Fibroblast of lung (primary cell): ENCODE measurements at places on chromosomes 13 and 19. TPM values are rescaled to one million over a fixed set of nuclear protein-coding genes. Genes with fewer than 3 reads are reported as not detected.
A peak's percentile ranks its signal among the peaks of the same experiment; 100 is the strongest.

GRCh38 chr19:14085309-14085995 lies at the start of gene C19orf67:
Gene C19orf67, minus strand, starts transcription at chr19:14085783. Its CDS starts 156 bp downstream, at chr19:14085627.
- no peak for DNase-seq

- peak; percentile 79 for DNase-seq
Measured at GRCh38 chr13:75217949-75218348, 264.0 kb downstream of the TBC1D4 start.

- DNase-seq = no peak
Measured at GRCh38 chr19:6263306-6263705, 16.5 kb downstream of the MLLT1 start.

GRCh38 chr19:10855879-10856522 lies 7.8 kb downstream of the C19orf38 start:
- DNase-seq = no peak

- no peak for DNase-seq
Measured at GRCh38 chr13:72259528-72259927, 392.5 kb upstream of the DACH1 start.

- DNase-seq = peak; percentile 67
Measured at GRCh38 chr19:5103061-5103701, 134.3 kb downstream of the KDM4B start.

GRCh38 chr13:23644126-23644419 lies 73.9 kb downstream of the TNFRSF19 start:
- DNase-seq = no peak

DNA sequence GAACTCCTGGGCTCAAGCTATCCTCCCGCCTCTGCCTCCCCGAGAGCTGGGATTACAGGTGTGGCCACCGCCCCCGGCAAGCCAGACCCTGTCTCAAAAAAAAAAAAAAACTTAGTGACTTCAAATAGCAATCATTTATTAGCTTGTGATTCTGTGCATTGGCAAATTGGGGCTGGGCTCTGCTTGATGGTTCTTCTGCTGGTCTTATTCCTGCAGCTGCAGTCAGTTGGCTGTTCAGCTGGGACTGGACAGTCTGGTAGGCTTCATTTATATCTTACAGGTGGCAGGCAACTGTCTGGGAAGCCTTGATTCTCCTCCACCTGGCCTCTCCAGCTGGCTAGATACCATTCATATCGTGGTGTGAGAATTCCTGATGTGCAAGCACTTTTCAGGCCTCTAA lies 7.4 kb downstream of the DHDH start:
- no peak for DNase-seq

GRCh38 chr19:18634612-18635297 lies 2.1 kb upstream of the KLHL26 start:
- DNase-seq = peak; percentile 76

GRCh38 chr13:28581451-28581850 lies 77.5 kb upstream of the POMP start:
- DNase-seq = peak; percentile 7

DNA sequence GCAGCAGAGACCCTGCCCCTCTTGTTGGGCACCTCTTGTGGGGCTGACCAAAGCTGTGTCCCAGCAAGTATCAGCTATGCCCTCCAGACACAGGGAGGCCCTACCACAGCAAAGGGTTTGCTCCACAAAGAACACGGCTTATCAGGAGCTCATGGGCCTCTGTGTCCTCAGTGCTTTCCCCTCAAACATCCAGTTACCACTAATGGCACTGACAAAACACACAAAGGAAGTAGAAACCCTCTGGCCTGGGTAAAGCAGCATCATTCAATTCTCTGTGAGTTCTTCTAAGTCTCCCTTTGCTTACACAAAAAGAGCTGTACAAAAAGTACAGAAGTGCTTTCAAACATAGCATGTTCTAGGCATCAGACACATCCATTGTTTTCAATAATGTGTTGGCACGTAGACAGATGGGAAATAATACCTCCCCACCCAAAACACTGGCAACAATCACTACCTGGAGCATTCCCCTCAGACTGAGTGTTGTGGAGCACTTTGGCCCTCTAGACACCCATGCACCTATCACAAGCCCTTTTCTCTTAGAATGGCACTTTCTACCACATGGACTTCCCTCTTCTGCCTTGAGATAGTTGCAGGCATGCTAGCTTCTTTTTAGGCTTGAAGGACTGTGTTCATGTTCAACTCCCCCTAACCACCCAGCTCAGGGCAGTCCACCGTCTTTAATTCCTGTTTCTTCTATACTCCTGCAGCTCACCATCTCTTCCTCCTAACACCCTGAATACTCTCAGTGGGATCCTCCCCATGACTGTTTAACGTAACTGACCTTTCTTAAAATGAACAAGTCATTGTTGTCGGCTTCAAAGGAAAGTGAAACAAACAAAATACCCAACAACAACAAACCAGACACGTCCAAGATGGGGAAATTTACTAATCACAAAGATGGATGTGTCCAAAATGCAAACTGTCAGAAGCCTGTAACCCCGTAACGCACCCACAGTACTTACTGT lies 43.5 kb downstream of the ATP7B start:
- DNase-seq = no peak

GRCh38 chr13:25741796-25742195 lies 310.0 kb downstream of the SHISA2 start:
- DNase-seq = no peak

GRCh38 chr19:2624537-2625091 lies 77.9 kb downstream of the GNG7 start:
- DNase-seq = no peak

DNA sequence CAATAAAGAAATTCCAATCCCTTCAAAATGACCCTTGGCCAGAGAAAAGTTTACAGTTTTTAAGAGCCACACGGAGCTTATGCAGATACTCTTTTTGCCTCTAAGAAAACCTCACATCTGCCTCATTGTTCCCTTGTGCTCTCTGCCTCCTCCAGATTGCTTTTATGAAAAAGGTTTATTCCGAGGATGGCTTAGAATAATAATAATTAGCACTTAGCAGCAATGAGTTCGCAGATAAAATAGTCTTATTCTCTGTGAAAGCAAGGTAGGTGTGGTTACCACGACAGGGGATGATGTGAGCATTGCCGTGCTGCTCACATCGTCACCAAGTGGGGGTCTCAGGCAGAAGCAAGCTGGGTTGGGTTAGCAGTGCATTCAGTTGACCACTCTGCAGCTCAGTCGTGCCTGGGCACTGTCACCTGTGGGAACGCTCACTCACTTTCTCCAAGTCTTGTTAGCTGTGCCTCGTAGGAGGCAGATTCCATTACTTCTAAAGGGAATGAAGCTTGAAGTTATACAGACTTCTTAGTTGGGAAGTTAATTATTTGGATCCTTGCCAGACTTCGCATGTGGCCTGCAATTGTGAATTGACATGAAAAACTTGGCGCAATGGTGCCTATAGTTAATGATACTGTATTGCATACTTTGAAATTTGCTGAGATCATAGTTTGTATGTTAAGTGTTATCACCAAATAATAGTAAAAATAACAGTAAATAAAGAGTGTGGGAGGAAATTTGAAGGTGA lies 157.2 kb downstream of the MYO16 start:
- DNase-seq = no peak

GRCh38 chr19:7104747-7105447 lies 35.4 kb downstream of the ZNF557 start:
- DNase-seq = no peak

DNA sequence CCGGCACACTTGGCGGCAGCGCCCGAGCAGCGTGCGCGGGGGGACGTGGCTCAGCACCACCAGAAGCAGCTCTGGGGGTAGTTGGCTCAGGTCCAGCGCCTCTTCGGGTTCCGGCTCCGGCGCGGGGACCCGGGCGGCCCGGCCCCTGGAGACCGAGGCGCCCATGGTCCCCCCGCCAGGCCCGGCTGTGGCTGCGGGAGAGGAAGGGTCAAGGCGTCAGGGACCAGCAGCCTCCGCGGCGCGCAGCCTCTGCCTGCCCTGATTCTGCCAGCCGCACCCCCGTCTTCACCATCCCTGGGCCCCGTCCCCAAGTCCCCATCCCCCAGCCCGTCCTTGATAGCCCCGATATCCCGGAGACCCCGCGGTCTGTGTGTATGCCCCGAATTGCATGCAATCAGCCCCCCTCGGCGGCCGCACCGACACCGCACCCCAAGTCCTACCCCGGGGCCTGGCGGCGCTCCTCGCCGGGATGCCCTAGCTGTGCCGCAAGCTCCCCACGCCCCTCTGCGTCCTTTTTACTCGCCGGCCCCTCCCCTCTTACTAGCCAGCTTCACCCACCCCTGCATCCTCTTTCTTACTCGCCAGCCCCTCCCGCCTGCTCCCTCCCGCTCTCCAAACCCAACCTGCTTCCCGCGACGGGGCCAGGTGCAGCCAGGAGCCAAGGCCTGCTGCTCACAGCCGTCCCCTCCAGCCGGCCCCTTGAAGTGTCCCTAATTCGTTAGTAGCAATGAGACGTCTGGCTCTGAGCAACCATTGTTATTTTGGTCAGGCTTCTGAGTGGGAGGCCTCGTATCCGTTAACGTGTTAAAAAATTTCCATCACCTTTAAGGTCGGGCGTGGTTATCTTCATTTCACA lies at the start of gene FBXO27:
Gene FBXO27 (minus strand): TSS at position 487 of the 856 bp plus-strand sequence. CDS start 322 bp downstream, at position 165.
- DNase-seq = no peak

GRCh38 chr13:71460211-71460610 lies 406.8 kb downstream of the DACH1 start:
- DNase-seq = peak; percentile 54

- peak; percentile 93 for DNase-seq
Measured at GRCh38 chr19:3573858-3574637, 1.3 kb downstream of the HMG20B start.

GRCh38 chr19:34243876-34244578 lies 10.3 kb upstream of the GARRE1 start:
- no peak for DNase-seq

DNA sequence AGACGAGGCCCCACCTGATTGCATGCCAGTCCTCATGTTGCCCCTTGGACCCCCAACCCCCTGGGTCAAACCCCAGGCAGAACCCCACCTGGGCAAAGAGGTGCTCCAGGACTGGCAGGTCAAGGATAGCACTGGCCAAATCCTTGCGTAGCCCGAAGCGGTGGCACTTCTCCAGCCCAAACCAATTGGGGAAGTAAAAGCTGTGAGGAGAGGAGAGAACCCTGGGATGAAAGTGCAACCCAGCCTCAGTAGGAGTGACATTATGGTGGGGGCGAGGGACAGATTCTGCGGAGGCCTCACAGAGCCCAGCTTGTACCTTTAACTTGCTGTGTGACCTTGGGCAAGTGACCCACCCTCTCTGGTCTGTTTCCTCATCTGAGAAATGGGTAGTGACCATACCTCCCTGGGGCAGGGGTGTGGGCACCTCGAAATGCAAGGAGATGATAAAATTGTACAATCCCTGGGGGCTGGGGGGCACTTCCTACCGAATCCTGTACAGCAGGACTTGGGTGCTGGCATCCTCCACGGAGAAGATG lies 4.4 kb downstream of the JAK3 start:
- DNase-seq = no peak

- DNase-seq = no peak
Measured at GRCh38 chr13:74289107-74289506, 154.9 kb upstream of the KLF12 start.

DNA sequence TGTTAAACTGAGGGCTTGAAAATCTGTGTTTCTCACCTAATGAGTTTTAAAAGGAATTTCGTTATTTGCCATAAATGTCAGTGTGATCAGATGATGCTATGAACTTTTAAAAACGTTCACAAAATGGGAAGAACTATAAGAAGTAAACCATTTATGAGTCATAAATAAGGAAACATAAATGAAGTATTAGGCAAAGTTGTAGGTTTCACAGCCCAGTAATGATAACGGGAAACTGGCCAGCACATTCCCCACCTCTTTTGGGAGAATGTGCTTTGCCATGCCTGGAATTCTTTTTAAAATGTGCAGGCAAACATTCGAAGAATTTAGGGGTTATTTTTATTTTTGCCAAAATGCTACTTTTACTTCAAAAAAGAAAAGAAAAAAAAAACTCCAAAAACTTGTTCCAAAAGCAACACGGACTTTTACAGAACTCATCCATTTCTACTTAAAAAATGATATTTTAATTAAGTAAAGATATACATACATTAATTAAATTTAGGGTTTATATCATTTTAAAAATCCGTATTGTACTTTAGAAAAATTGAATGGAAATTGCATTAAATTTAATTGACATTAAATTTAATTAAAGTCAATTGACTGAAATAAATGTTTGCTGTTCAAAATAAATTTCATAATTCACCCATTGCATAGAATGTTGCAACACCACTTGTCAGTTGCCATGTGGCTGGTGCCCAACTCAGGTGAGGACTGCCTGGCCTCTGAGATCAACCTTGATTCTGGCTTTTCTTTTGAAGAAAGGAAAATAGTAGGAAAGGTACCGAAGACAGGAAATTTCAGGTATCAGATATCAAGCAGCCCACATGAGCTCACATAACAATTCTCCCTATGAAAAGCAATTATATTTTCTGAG lies 1198.5 kb downstream of the EFNB2 start:
- peak; percentile 75 for DNase-seq

DNA sequence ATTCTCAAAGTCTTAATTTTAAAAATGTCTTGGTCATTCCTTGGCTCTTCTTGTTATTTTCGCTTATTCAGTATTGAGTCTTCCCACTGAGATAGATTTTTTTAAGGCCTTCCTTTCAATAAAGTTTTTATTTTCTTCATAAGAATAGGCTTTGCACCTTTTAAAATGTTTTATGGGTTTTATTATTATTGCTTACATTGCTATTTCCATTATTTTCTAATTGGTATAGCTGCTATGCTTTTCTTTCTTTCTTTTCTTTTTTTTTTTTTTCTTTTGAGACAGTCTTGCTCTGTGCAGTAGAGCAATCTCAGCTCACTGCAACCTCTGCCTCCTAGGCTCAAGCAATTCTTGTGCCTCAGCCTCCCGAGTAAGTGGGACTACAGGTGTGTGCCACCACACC lies 195.7 kb downstream of the PDS5B start:
- DNase-seq = no peak

KLK12 gene
- polyA plus RNA-seq = not detected in 2 replicates

CD209 gene
- polyA plus RNA-seq = not detected in 2 replicates

LRRC63 gene
- 0.03 TPM in 1 of 2 replicates, not detected in the other for polyA plus RNA-seq

CEACAM4 gene
- polyA plus RNA-seq = not detected in 2 replicates

BRD4 gene
- polyA plus RNA-seq = 9.9 and 13.3 TPM in 2 replicates

KL gene
- polyA plus RNA-seq = 0.03 TPM in 1 of 2 replicates, not detected in the other

C1QTNF9B gene
- 0.96 and 1.1 TPM in 2 replicates for polyA plus RNA-seq

KATNAL1 gene
- 24.0 and 24.8 TPM in 2 replicates for polyA plus RNA-seq

ZNF677 gene
- 21.9 and 26.0 TPM in 2 replicates for polyA plus RNA-seq

SH2D3A gene
- not detected in 2 replicates for polyA plus RNA-seq

CLEC17A gene
- polyA plus RNA-seq = 0.02 and 0.03 TPM in 2 replicates

SBSN gene
- polyA plus RNA-seq = 1.6 TPM in 2 replicates

PRSS57 gene
- polyA plus RNA-seq = not detected in 2 replicates

ZNF284 gene
- polyA plus RNA-seq = 1.2 and 2.7 TPM in 2 replicates

PRODH2 gene
- not detected in 2 replicates for polyA plus RNA-seq

PRX gene
- polyA plus RNA-seq = 0.84 and 0.91 TPM in 2 replicates

RNASEH2A gene
- polyA plus RNA-seq = 14.3 and 51.3 TPM in 2 replicates
